Amniotic stem cell (primary cell): ENCODE measurements at places on chromosomes 5 and 9.

DNA sequence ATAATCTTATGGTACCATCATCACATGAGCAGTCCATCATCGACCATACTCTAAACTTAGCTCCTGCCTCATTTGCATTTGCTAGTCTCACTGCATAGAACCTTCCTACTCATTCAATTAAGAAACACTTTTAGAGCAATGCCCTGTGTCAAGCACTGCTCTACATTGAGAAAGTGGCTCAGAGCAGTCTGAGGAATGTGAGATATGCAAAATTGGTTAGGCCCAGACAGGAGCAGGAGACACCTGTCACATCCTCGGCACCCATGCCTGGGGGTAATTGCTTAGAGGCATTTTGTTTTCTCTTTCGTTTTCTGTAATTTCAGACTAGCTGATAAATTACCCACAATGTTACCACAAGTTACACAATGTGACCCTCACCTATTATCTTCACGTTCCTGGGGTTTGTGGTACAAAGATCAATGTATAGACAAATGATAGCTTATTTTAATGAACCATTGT is 4.9 kb upstream of the RARS1 start:
- no peak for DNase-seq

- DNase-seq, result no peak
These were observed 1.3 kb downstream of the PCDHGC3 start for GRCh38 chr5:141477044-141477575.

DNA sequence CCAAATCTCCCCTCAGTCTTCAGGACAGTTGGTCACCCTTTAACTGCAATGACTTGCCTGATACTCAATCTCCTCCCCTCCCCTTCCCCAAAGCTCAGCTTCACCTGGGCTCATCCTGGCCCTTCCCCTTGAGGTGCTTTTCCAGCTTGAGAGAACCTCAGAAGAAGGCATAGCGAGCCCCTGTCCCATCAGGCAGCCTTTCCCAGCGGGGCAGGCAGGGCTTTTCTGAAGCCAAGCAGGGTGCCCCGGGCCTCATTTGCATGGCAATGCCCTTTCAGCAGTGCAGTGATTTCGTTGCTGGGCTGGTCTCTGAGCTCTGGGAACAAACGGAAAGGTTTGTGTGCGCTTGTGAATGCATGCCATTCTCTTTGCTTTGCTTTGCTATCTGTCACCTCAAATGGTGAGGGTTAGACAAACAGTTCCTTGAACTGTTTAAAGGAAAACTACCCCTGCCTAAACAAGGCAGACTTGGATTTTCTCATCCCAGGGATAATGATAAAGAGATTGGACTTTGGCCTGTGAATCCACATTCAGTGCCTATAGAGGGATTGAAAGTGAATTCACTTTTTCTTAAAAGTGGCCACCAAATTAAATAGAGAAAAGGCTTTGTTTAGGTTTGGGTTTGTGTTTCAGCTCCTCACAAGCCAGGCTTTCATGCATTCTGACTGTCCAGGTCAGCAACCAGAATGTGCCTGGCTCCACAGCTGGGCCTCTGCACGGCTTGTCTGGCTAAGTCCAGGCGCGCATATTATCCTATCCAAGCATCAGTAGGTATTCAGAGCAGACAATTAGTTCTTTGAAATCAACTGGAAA is 165.3 kb downstream of the ZNF608 start:
- DNase-seq, result no peak

- no peak for DNase-seq
These were observed 212.4 kb downstream of the SAXO1 start for GRCh38 chr9:18820566-18821095.

DNA sequence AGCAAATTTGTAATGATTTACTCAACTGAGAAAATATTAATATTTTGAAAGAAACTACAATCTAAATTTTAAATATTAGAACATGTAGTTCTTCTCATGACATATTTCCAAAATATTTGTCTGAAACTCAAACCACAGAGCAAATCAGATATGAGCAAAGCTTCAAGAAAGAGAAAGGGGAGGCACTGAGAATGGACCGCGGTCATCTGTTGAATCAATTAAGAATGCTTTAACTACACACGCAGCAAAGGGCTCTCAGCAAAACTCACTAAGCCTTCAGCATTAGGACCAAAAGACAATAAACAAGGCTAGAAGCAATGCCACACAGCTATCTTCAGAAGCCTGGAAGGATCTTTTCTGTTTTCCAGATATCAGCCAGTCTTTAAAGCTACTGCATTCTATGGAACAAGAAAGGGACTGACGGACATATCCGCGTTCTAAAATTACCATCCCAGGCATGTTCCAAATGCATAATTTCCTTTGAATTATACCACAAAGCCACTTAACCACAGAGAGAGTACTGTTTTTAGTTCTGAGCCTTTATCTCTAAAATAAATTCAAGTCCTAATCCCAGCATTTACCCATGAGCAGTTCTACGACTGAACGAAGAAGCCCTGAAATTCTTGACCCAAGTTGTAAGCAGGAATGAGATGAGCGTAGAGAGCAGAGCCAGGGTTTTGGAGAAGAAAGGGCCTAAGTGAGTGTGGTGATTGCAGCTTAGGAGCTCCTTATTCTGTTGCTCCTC is 513.5 kb downstream of the AGTPBP1 start:
- DNase-seq, result no peak

GRCh38 chr5:372556-372995 is 51.1 kb downstream of the AHRR start:
- no peak for DNase-seq

DNA sequence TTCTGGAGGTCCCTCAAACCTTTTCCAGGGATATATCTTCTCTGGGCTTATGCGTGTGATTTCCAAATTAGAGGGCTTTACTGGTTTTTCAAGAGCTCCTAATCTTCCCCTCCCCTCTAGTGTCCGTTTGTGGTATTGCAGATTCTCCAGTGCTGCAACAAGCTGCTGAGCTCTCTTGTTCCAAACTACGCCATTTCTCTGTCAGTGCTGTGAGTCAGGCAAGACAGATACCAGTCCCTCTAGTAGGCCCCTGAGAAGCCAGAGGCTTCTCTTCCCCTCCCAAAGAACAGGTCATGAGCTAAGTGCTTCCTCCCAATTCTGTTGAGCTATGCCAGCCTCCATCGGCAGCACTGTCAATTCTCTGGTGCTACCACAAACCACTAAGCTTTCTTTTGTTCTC is 149.5 kb downstream of the FANCC start:
- DNase-seq, result peak; percentile 85

- no peak for DNase-seq
These were observed 77.1 kb downstream of the MRPS27 start for GRCh38 chr5:72242796-72243475.

DNA sequence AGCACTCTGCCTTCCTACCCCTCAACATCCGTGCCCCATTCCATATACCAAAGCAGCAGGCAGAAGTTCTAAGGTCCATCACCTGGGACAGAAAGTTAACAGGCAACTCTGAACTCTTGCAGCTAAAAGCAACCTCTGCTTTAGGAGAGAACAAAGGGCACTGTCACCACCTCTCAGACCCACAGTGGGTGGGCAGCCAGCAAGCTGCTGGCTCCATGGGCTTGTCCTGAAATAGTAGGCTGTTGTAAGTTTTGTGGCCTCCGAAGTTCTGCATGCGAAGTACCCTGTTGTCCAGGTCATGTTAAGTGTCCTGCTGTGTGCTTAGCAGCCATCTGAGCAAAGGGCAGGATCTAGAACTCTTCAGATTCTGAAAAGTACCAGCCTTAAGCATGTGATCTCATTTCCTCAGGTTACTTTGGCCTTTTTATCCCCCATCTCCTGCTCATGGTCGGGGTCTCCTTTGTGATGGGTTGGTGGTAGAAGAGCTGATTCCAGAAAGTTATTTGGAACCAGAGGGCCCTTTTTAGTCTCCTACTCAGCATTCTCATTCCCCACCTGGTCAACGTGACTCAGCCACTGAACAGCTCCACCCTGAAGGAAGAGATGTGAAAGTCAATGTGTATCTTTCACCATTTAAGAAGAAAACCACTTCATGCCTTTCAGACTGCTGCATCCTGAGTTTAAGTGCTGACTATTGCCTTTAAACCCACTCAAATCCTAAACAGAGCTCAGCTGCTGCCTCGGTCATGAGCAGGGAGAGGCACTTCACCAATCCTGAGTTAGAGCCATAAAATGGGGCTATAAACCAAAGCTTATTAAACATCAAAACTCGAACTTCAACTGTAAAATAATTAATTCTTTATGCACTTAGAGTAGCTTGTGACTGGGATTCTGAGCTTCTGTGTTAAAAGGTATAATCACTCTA is 121.4 kb downstream of the DPYSL3 start:
- DNase-seq, result no peak

DNA sequence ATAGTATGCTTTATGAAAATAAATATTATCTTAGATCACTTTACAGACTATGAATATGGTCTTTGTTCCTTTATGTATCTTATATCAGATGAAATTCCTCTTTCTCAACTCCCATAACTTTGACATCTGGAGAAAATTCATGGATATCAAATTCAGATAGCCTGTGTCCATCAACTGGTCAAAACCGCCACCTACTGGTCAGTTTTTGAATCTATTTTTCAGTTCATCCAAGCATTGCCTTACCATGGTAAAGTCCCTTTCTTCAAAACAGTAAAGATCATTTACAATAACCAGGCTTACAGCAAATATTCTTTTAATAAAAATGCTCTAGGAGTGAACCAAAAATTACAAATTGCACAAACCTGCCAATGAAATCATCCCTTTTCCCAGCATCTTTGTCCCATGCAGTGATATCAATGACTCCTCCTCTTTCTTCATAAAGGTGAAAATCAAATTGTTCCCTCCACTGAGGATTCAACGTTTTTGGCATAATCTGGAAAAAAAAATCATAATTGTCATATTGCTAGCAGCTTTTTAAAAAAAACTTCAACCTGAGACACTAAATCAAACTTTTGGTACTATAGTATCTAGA is 290.5 kb downstream of the SLF1 start:
- peak; percentile 40 for DNase-seq

GRCh38 chr5:35785601-35786085 is 71.0 kb upstream of the IL7R start:
- no peak for DNase-seq

DNA sequence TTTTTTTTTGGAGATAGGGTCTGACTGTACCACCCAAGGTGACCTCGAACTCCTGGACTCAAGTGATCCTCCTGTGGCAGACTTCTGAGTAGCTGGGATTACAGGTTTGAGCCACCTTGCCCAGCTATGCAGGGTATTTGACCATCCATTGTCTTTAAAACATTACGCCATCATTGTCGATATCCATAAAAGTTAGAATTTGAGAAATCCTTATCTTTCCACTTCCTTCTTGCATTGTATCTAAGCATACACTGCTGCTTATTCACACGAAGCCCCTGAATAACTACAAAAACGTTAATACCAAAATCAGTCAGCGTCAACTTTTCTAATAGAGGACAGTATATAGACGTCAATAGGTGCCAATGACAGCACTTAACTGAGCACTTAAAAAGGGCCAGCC is 5.4 kb upstream of the OTULINL start:
- DNase-seq, result no peak

- no peak for DNase-seq
These were observed 13.5 kb downstream of the ZFP37 start for GRCh38 chr9:113042884-113043657.

DNA sequence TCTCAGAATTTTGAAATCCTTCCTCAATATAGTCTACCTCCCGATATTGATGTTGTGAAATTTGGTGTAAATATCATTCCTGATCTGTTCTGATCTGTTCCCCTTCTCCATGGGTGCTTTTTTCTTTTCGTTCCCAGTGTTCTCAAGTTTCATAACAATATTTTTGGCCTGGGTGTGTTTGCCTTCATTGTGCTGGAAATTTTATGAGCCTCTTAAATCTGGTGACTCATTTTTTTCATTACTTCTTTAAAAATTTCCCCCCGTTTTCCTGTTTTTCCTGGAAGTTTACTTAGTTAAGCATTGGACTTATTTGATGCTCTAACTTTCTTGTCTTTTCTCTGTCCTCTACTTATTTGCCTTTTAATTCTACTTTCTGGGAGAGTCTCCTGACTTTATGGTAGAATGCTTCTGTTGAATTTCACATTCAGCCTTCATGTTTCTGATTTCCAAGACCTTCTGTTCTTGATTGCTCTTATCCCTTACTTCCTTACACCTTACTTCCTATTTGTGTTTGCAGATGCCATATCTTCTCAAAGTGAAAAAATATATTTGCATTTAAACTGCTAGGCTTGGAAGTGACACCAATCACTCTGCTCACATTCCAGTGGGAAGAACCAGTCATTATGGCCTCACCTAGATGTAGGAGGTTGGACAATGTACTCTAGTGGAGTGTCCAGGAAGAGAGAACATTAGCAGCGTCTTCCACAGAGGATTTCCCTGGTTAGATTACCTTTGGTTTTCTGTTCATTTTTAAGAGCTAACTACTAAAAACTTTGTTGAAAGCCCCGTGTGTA is 441.9 kb downstream of the ARHGEF28 start:
- DNase-seq, result no peak

- DNase-seq, result no peak
These were observed 2.7 kb downstream of the OR2V2 start for GRCh38 chr5:181149806-181150733.

DNA sequence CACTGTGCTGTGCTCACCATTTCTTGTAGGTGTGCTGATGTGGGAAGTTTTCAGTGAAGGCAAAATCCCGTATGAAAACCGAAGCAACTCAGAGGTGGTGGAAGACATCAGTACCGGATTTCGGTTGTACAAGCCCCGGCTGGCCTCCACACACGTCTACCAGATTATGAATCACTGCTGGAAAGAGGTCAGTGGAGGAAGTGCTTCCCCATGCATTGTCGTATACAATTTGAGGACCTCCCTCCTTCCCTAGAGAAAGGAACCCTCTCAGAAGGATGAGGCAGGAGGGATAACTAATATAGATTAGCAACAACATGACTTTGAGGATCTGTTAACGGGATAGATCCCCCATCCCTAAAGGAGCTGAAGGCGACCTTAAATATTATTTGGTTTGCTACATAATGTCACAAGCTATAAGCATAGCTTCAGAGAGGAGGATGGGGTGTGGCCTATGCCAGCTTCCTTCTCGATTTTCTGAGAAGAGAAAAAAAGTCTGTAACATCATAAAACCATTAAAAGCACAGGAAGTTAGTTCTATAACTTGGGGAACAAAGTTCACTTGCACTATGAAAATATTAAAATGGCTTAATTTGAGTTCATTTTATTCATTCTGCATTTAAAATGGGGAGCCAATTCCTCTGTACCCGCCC is 17.0 kb upstream of the CYFIP2 start:
- no peak for DNase-seq

DNA sequence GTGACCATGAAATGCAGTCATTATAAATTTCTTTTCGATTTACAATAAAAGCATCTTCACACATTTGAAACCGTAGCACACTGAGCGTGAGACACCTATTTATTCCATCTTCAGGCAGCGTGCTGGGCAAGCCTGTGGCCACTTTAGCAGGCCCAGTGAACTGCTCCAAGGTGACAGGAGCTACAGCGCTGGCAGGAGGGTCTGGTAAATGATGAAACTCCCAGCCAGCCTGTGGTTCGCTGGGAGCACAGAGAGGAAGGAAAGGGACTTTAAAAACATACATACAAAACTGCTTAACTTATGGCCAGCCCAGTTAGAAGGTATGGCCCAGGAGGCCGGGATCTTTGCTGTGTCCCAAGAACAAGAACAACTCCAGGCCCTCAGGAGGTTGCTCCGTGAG is 5.1 kb downstream of the RAPGEF1 start:
- no peak for DNase-seq
